ENCODE measurements at places on chromosomes 7 and 10.

- DNase-seq = peak; percentile 89
These were observed at the start of gene SP4 for GRCh38 chr7:21427871-21428658. SP4 (plus strand) TSS chr7:21428083; CDS start chr7:21428252, 169 bp downstream.

GRCh38 chr7:134037991-134038390 lies 89.1 kb upstream of the LRGUK start:
- DNase-seq = no peak

DNA sequence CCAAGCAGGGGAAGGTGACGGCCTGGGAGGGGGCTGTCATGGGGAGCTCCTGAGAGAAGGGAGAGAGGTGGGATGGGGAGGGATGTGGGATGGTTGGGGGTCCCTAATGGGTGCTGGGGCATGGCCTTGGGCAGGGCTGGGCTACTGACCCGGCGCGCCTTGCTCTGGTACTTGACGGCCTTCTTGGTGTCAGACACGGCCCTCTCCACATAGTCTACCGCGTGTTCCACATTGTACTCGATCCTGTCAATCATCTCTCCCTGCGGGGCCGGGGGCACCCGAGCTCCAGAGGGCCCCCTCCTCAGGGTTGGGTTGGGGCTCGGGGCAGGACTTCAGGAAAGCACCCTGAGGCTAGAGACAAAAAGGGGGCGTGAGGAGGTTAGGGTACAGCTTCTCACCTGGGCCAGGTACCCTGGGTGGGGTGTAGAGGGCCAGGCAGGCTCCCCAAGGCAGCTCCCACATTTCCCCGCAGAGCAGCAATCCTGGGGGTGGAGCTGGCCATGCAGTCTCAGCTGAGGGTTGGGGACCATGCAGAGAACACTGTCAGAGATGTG lies 17.3 kb downstream of the BUD23 start:
- DNase-seq = no peak

DNA sequence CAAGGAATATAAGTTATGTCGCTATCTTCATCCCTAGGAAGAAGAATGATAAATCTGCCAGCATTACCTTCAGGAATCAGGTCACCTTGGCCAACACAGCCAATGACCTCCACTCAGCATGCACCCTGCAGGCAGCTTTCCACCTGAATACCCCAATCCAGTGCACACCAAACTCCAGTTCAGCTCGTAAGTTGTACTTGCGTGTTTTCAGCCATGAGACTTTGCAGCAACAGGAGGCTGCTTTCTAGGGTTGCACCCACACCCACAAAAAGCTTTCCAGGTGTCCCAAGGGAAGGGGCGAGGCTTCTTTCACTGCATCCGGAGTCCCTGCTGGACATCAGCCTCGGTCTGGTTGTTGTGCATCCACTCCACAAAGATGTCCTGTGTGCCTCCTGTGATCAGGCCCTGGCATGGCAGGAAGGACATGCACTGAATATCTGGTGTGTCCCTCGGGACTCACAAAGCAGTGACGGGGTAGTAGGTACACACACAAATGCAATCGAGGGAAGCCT lies 282.9 kb downstream of the GRID1 start:
- DNase-seq = no peak

- no peak for DNase-seq
These were observed 5.1 kb downstream of the SYNPO2L start for GRCh38 chr10:73650537-73651331.

DNA sequence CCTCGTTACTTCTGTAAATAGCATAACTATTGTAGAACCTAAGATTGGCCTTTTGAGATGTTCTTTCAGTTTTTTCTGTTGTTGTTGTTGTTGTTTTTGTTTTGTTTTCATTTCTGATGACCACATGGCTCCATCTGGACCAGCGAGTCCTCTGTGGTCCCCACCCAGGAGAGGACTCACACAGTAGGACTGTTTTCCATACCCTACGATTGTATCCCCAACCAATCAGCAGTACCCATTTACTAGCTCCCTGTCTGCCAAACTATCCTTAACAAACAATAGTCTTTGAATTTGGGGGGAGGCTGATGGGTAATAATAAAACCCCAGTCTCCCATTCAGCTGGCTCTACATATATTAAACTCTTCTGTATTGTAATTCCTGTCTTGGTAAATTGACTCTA lies 329.5 kb downstream of the SEMA3D start:
- DNase-seq = no peak

DNA sequence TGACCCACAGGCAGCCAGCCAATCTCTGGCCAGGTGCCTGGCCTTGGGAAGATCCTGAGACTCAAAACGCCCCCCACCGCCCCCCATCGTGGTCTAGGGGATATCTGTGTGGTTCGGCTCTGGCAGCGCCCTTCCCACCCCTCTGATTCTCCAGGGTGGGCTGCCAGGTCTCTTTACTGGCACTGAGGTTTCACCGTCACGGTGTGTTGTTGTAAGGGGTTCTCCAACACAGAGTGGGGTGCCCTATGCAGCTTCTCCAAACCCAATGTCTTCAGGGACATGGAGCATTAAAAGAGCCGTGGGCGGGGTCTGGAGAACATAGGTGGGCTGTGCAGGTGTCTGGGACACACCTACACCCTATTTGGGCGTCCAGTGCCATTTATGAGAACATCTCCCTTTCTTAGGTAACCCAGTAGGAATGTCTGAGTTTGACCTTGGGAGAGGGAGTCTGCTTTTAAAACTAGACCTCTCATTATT lies 1.5 kb downstream of the MAFK start:
- DNase-seq = no peak

- no peak for DNase-seq
These were observed 39.3 kb upstream of the NEBL start for GRCh38 chr10:20936396-20936795.

- no peak for DNase-seq
These were observed 24.7 kb downstream of the VWC2 start for GRCh38 chr7:49797987-49798660.

- DNase-seq = no peak
These were observed 758.0 kb upstream of the LRRTM3 start for GRCh38 chr10:66167816-66168215.

DNA sequence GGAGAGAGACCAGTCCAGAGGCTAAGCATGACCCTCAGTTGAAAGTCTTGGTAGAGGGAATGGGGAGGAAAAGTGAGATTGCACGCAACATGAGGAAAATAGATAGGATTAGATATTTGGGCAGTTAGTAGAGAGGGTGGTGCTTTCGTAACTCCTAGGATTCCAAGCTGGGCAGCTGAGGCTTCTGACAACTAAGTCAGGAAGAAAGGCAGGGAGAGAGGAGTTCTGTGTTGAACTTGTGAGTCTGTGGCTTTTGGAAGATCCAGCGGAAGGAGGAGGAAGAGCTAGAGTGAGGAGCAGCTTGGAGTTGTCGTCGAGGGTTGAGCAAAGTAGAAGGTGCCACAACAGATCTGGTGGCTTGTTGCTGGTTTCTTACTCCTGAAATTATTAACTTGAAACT lies 21.8 kb downstream of the CUL1 start:
- DNase-seq = no peak

DNA sequence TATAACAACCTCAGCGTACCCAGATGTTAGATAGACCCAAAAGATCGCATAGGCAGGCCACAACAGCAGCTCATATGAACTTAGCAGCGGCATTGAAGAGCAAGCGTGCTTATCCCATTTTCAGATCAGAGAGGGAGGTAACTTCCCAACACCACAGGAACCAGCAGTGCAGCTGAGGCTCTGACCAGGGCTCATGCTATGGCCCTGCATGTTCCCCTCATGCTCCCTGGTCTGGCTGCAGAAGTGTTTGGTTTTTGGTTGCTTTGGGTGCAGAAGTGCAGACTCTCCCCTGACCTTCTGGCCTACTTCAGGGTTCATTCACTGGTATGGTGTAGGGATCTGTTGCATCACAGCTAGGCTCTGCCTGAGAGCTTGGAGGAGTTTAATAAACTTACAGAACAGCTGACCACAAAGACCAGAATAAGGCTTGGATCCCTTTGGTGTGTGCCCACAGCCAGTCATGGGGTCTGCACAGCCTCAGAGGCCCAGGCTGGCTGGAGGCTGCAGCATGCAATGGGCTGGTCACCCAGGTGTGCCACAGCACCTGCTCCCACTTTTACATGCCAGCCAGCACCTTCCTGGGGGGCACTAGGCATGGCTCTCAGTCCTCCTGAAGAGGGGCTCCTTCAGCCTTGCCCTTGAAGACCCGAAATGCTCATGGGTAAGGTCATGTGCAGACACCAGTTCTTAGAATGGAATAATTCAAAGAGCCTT lies 9.1 kb upstream of the CXCL12 start:
- DNase-seq = no peak

GRCh38 chr10:80155696-80156215 lies 23.2 kb downstream of the PLAC9 start:
- DNase-seq = no peak

- no peak for DNase-seq
These were observed 52.8 kb upstream of the EEPD1 start for GRCh38 chr7:36100226-36100625.

GRCh38 chr7:91165006-91165845 lies 99.0 kb upstream of the FZD1 start:
- no peak for DNase-seq

DNA sequence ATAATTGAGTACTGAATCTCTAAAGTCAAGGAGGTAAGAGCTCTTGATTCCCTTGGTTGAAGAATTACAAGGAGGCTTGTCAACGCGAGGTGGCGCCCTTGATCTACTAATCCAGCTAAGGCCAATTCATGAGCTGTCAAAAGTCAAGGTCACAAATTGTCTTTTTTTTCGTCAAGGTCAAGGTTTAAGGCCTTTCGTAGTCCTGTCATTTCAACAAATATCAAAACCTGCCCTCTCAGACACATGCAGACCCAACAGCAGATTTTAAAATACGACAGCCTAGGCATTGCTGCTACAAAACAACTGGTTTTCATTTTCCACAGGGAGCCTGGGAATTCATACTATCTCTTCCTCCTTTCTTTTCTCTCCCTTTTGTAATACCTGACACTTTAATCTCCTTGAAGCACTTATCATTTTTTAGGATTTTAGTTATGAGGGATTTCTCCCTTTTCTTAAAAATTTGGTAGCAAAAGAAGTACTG lies 3.6 kb downstream of the HOXA13 start:
- DNase-seq = peak; percentile 80

DNA sequence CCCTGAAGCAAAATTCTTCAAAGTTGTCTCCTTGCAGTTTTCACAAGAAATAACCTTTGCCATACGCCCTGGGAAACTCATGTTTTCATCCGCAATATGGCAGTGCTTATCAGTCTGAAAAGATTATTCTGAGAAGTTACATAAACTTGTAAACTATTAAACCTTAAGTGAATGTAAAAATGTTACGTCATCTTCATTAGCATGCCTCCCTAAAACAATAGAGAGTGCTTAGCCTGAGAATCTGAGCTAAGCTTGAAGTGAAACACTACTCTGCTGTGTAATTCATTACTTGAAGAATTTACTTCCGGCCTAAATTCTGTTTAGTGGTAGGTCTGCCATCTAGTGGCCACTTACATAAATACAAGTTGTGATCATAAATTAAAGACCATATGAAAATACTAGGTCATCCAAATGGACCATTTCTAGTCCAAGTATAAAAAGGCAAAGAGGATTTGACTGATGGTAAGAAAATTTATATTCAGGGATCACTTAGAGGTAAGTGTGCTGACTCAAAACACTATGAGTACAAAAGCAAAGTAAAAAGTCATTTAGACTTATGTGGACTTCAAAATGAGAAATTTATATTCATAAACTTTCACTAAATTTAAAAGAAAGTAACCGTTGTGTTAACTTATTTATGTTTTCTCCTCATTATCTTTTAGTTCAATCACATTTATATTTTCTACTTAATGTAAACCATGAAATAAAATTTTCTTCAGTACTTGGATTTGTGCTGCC lies 745.1 kb upstream of the LRRTM3 start:
- peak; percentile 28 for DNase-seq

- DNase-seq = no peak
These were observed 78.8 kb downstream of the FGFR2 start for GRCh38 chr10:121519411-121519810.

- DNase-seq = no peak
These were observed 6.2 kb upstream of the ACTR3C start for GRCh38 chr7:150329331-150330120.

Data from activated CD4-positive, alpha-beta T cell treated with anti-CD3 and anti-CD28 coated beads for 24 hours (primary cell).